ENCODE measurements at places on chromosomes 4 and X.

DNA sequence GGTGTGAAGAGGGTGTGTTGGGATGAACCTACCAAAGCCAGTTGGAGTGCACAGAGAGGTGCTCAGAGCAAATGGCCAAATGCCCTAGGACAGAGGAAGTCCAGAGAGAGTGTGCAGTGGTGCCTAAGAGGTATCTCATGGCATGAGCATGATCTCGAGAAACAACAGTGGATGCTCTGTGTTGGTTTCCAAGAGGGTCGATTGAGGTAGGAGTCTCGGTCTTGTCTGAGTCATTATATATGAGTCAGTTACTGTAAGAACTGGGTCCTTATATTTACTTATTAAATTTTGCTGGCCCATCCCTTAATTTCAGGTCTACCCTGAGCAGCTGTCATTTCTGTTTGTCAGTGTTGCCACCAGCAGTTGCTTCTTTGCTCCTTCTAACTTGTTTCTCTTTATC, 86.6 kb upstream of the TMEM150C start:
- no peak for DNase-seq

DNA sequence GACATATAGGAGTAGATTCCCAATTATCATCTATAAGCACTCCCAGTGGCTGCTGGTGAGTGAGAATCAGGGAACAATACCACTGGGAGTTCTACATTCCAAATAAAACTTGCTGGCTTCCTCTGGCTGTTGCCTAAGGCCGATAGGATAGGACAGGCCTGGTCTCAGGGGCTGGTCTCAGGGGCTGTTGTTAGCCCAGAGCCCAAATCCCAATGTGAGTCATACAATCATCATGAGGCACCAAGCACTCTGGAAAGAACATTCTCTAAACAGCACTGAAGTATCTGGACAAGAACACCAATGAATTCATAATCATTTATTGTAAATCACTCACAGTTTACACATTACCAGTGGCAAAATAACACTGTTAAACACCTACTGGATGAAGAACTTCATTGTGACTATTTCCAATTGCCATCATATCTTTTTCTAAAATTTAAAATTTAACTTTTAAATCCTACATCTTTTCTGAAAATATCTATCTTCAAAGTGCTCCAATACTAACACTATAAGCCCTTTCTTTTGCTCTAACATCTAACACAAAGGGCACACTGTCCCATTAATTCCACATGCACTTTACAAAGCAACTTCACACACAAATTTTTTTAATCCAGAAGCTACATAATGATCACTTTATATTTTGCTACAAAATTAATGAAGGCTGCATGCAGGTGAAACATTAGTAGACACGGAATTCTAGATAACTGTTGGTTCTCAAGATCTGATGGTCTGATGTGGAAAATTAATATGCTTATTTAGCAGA, 67.6 kb upstream of the TMEM150C start:
- no peak for DNase-seq

GRCh38 chrX:15301924-15302323, 13.5 kb downstream of the ASB11 start:
- DNase-seq: no peak

DNA sequence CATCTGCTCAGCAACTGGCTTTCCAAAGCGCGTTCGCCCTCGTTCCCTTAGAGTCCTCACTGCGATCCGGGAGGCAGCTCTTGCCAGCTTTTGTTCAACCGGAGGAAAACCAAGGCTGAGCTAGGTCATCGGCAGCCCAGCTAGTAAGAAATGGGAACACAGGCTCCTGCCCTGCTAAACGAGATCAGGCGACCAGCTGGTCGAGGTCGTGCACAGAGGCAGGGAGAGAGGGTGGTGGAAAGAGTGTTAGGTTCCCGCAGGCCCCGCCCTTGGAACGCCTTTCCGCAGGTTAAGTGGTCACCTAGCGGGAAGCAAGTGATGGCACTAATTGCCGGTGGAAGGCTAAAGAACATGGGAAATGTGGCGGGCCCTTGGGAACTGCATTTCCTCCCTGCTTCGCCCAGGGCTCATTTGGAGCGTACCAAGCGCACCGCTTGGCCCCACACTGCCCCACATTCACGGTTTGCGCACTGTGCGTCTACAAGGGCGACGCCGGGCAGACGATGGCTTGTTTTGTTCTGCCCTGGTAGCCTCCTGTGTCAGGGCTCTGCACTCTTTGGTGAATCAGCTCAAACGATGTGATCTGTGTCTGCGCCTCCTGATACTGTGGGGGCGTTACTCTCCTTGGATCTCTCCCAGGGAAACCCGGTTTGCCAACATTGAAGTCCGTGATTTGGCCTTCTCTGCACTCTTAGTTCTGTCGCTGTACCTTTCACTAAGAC, 7.2 kb upstream of the PRDM8 start:
- no peak for DNase-seq

- DNase-seq: peak; percentile 14
These were observed 62.5 kb downstream of the CD40LG start for GRCh38 chrX:136710325-136710951.

DNA sequence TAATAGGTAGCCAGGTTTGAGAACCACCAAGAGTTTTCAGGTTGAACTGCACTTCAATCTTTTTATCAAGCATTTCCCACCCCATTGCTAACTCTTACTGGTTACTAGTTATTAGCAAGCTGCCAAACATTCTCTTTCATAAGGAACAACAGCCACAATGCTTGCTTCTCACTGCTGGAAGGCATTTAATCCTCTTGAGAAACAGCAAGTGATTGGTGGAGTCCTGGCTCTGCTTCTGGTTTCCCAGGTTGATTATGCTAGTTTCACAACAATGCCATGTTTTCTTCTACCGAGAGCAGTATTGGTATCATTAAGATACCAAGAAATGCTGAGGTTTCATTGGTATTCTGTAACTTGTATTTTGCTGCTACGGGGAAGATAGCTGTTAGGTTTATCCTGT, 32.2 kb upstream of the TXLNG start:
- DNase-seq: no peak

- no peak for DNase-seq
These were observed 63.4 kb downstream of the GPR50 start for GRCh38 chrX:151239751-151240150.

GRCh38 chrX:106957856-106958255, 37.7 kb downstream of the CLDN2 start:
- no peak for DNase-seq

- DNase-seq: no peak
These were observed 98.4 kb downstream of the PHKA2 start for GRCh38 chrX:18885328-18886004.

GRCh38 chr4:41369680-41370079, 113.0 kb downstream of the UCHL1 start:
- DNase-seq: no peak

- DNase-seq: no peak
These were observed 230.1 kb downstream of the SHROOM3 start for GRCh38 chr4:76665153-76665552.

- no peak for DNase-seq
These were observed 61.8 kb downstream of the CAMK2D start for GRCh38 chr4:113699772-113700171.

- DNase-seq: no peak
These were observed 23.7 kb downstream of the TLR8 start for GRCh38 chrX:12930150-12930549.

GRCh38 chrX:54248309-54248708, 65.3 kb upstream of the FAM120C start:
- DNase-seq: peak; percentile 15

- DNase-seq: no peak
These were observed 14.4 kb downstream of the C4orf46 start for GRCh38 chr4:158657291-158657690.

DNA sequence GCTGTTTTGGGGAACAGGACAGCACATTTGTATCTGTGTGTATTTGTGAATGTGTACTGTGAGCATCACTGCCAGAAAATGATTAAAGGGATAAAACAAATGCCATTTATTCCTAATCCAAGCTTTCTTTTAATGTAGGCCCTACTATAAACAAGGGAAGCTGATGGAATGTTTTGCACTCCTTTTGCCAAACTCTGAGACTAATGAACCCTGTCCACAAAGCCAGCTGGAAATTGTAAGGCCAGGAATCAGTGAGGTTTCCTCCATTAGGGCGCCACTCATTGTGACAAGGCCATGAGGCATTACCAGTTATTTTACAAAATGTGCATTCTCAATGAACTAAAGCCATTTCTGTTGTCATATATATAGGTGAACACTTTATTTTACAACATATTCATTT, 163.0 kb upstream of the NAP1L5 start:
- DNase-seq: no peak

DNA sequence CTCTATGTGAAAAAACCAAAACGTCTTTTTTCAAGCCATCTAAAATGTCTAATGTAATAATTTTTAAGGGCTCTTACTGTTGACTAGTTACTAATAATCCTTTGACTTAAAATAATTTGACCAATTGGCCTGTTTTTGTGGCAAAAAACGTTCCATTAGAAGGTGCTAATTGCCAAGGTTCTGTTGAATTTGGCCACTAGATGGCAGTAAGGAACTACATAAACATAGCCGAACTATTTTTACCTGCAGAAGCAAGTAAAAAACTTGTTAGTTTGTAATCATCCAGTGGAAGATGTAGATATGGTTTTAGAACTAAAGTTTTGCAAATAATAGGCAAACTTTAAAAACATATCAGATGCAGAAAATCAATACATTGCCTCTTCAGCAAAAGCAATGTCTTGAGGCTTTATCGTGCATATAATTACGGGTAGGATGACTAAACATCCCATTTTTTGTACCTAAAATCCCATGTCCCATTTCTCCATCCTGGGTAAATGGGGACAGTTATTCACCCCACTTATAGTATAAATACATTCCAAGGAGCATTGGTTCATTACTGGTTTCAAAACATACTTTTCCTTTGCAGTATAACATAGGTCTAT, 57.6 kb downstream of the PROM1 start:
- peak; percentile 54 for DNase-seq

- no peak for DNase-seq
These were observed 30.6 kb downstream of the ACTRT1 start for GRCh38 chrX:128021566-128021965.

- DNase-seq: no peak
These were observed 100.0 kb downstream of the NR3C2 start for GRCh38 chr4:148341980-148342800.

GRCh38 chrX:19272452-19272851, 71.3 kb upstream of the PDHA1 start:
- DNase-seq: no peak

DNA sequence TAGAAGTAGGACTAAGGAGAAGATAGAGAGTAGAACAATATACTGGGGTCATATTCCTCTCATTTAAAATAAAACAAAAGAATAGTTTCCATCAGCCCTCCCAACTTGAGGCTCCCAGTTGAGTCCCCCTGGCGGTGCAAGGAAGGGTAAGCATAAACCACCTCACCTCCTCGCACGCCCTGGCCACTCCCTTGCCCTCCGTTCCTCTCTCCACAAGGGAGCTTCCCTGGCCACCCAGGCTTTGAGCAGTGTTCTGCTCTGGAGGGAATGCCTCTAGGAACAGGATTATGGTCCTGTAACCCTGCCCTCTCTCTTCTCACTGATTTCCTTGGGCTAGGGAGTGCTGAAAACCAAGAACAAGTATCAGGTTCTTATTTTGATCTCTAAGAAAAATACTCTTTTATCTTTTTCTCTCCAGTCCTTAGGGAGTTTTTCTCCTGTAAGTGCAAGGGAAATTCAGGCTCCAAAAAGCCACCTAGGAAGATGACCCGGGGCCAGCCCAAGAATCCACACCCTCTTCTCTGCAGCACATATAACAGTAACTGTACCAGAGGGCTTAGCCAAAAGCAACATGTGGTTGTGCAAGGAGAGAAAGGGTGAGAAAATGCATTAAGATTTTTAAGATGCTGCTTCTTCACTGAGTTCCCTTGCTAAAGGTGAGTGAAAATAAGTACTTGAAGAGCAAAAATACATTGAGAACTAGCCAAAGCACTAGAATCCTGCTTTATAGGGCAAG, 69.9 kb downstream of the USP38 start:
- DNase-seq: no peak

- DNase-seq: no peak
These were observed 17.9 kb downstream of the METAP1 start for GRCh38 chr4:99013402-99013843.

- DNase-seq: peak; percentile 7
These were observed 45.3 kb upstream of the KCTD8 start for GRCh38 chr4:44493924-44494323.

- no peak for DNase-seq
These were observed 9.0 kb downstream of the SEC24D start for GRCh38 chr4:118826723-118827444.

GRCh38 chr4:55933611-55934010, 15.1 kb upstream of the CEP135 start:
- no peak for DNase-seq

GRCh38 chr4:76540486-76540885, 105.5 kb downstream of the SHROOM3 start:
- no peak for DNase-seq

DNA sequence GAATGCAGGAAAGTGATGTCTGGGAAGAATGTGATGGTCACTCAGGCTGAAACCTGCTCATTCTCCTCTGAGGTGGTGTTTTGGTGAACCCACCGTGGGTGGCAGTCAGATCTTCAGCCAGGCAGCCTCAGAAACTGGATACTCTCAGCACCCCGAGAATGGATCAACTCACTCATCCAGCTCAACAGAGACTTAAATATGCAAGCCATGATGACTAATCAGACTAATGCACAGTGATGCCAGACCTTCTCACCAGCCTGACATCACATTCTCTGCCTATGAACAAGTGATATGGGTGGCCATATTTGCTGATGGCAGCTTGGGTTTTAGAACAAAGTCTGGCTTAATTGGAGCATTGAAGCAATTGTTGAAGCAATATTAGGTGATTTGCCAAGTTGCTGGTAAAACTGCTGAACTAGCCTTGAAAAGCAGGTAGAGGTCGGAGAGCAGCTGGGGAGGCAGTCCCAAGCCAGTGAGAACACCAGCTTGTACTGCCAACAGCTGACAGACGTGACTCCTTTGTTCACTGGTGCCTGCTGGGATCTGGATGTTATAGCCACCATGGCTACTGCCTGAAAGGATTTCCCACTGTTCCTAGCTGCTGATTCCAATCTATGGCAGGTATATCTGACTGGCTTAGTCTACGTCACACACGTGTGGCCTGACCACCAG, 608.1 kb downstream of the MID1IP1 start:
- DNase-seq: no peak

- DNase-seq: no peak
These were observed 508.7 kb upstream of the DIPK2B start for GRCh38 chrX:45709381-45709780.

Measured in GM13976 (cell line).